M059J (cell line): ENCODE measurements at places on chromosomes 7 and 10.

- DNase-seq, result no peak
Observed at GRCh38 chr10:121865554-121865953, 62.3 kb downstream of the ATE1 start.

GRCh38 chr7:2729031-2729892 lies 41.3 kb downstream of the AMZ1 start:
- no peak for DNase-seq

GRCh38 chr7:31234836-31235605 lies 105.5 kb downstream of the NEUROD6 start:
- no peak for DNase-seq

- DNase-seq, result no peak
Observed at GRCh38 chr7:1733908-1734730, 64.0 kb downstream of the ELFN1 start.

DNA sequence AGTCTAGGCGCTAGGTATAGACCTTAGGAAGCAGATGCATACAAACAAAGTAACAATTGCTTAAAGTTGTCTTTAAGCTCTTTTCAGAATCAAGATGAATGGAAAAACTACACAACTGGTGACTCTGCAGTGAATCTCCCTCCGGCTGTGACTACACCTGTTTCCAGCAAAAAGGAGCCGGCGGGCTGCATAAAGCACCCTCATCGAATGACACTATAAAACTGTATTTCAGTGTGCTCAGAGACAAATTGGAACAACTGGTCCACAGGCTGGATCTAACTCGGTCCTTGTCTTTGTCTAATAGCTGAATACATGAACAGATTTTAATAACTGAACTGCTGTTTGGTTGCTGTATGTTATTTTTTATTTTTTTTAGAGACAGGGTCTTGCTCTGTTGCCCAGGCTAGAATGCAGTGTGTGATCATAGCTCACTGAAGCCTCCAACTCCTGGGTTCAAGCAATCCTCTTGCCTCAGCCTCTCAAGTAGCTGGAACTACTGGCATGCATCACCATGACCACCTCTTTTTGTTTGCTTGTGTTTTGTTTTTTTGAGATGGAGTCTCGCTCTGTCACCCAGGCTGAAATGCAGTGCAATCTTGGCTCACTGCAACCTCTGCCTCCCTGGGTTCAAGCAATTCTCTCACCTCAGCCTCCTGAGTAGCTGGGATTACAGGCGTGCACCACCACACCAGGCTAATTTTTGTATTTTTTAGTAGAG lies 64.2 kb upstream of the SVIL start:
- DNase-seq, result no peak

- peak; percentile 53 for DNase-seq
Observed at GRCh38 chr10:43692051-43692825, 43.6 kb upstream of the ZNF32 start.

DNA sequence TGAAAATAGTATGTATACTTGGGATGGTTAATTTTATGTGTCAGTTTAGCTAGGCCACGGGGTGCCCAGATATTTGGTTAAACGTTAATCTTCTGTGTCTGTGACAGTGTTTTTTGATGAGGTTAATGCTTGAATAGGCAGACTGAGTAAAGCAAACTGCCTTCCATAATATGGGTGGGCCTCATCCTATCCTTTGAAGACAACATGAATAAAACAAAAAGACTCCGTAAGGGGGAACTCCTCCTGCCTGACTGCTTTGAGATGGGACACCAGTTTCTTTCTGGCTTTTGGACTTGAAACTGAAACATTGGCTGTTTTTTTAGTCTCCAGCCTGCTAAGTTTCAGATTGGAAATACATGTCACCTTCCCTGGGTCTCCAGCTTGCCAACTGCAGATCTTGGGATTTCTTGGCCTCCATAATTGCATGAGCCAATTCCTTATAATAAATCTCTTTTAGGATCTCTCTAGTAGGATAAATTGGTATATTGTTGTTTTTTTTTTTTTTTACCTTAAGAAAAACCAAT lies 59.9 kb upstream of the GLCCI1 start:
- no peak for DNase-seq

DNA sequence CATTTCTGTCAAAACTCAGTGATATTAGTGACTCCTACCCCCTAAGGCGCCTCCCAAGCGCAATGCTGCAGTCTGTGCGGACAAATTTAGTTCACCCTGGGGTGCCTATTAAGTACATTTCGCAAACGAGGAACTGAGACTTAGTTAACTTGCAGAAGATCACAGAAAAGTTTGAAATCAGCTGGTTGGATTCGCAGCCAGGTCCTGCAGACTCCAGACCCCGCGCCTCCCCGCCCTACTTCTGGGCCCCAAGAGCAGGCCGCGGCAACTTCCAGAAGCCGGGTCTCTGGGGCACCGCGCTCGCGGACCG lies 588 bp downstream of the CYREN start:
- DNase-seq, result no peak

- DNase-seq, result no peak
Observed at GRCh38 chr7:1812509-1813393, 142.7 kb downstream of the ELFN1 start.

GRCh38 chr10:62426086-62426485 lies 51.9 kb downstream of the ZNF365 start:
- DNase-seq, result peak; percentile 63

- peak; percentile 49 for DNase-seq
Observed at GRCh38 chr7:46315891-46316290, 394.8 kb upstream of the IGFBP3 start.

GRCh38 chr7:144105211-144105610 lies 4.2 kb upstream of the OR2A2 start:
- no peak for DNase-seq

DNA sequence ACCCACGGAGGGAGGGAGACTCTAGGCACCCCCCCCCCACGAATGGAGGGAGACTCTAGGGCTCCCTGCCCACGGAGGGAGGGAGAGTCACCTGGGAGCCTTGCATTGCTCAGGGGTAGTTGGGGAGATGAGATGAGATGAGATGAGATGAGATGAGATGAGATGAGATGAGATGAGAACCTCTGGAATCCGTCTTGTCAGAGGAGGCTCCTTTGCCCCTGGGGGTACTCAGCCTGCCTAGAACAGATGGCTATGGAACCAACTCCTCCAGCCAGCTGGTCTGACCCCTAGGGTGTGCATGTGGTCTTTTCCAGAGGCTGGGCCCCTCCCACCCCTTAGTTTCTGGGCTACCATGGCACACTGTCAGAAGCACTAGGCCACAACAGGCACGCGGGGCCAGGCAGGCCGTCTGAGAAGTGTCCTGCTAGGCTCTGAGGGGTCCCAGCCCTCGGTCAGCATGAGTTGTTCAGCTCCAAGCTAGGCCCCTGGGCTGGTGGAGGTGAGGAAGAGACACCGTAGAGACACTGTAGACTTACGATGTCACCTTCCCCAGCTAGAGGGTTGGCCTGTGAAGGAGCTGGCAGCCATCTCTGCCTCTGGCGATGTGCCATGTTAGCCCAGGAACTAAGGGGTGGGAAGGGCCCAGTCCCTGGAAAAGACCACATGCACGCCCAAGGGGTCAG lies 8.8 kb downstream of the TSPAN15 start:
- no peak for DNase-seq

DNA sequence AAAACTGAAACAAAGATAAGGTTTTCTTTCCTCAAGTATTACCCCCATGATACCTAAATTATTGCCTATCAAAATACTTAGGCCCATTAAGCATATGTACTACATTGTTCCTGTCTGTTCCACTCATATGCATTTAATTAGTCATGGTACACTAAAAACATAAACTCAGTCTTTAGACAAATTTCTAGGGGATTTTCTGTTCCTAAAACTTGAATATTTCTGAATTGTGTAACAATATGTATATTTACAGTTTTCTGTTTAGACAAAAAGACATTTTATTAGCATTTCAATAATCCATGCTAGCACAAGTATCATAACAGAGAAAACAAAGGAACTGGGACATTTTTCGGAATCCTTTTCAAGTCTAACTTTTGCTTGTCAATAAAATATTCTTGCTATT lies 234.2 kb downstream of the CRPPA start:
- no peak for DNase-seq

GRCh38 chr10:120606051-120606764 lies 149.2 kb downstream of the PLPP4 start:
- DNase-seq, result peak; percentile 61

GRCh38 chr7:158097453-158098124 lies 490.0 kb downstream of the PTPRN2 start:
- DNase-seq, result no peak

DNA sequence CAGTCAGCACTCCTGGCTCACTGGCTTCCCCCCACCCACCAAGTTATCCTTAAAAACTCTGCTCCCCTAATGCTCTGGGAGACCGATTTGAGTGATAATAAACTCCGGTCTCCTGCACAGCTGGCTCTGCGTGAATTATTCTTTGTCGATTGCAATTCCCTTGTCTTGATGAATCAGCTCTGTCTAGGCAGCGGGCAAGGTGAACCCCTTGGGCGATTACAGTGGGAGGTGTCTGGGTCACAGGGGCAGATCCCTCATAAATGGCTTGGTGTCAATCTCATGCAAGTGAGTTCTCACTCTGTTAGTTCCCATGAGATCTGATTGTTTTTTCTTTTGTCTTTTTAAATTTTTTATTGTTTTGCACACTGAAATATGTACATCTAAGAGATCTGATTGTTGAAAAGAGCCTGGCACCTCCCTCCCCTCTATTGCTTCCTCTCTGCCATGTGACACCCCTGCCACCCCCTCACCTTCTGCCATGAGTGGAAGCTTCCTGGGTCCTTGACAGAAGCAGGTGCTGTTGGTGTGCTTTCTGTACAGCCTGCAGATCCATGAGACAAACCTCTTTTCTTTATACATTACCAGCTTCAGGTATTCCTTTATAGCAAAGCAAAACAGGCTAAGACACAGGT lies 20.5 kb downstream of the OTUD1 start:
- DNase-seq, result peak; percentile 25
